ENCODE measurements at places on chromosomes 16 and 17.

GRCh38 chr17:49815761-49816281, 27.3 kb downstream of the KAT7 start:
- no peak for DNase-seq

DNA sequence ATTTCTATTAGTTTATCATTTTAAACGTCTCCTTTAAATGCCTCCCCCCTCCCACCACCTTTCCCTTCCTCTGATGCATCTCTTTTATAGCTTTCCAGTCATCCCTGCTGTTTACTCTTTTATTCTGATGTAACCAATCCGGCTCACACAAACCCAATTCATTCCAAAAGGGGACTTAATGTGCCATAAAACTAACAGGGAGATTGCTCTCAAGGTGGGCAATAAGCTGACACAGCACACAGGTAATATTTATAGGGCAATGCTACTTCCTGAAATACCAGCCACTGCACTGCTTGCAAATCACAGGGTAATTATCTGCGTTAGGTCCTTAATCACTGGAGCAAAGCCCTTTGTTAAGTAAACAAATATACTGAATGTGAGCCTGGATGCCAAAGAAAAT, 23.3 kb upstream of the CA10 start:
- no peak for DNase-seq

DNA sequence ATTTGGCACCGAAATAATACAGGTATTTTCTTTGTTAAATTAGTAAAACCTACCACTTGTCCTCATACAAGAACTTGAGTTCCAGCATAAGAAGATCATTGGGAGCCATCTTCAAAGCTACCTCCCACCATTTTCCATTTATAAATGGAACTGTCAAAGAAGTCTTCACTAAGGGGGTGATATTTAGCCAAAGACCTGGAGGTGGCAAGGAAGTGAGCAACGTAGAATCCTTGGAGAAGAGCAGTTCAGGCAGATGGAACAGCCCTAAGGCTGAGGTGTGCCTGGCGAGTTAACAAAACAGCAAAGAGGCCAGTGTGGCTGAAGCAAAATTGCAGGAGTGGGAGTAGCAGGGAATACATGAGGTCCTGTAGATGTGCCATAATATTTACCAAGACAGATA, 1.8 kb downstream of the KCNJ16 start:
- no peak for DNase-seq

DNA sequence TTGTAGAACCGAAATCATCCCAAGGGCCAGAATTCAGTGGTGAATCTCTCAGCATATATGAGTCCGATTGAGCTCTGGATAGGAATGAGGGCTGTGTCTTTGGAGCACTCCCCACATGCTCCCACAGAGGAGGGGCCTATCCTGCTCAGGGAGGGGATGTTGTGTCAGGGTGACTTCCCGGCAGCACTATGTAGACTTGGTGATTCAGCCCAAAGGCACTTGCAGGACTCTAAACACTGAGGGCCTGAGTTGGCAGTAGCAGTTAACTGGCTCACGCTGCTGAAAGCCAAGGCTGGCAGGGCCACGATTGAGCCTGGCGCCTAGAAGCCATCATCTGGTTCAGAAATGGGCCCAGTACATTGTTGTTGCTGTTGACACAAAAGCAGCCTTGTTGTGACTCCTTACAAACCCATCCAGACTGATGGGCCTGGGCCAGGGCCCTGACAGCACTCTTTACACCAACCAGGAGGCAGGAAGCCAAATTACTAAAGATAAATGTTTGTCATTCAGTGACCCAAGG, 31.9 kb downstream of the NMT1 start:
- peak; percentile 99 for DNase-seq

- peak; percentile 74 for DNase-seq
These were observed 2.5 kb downstream of the ADPRM start for GRCh38 chr17:10699856-10700255.

Measured in osteoblast (primary cell).